AG04449 (cell line): ENCODE measurements at places on chromosomes 7 and 10.

GRCh38 chr10:119383174-119383856 is 159.2 kb downstream of the RGS10 start:
- DNase-seq: no peak

- no peak for DNase-seq
Observed at GRCh38 chr7:51015581-51015980, 232.9 kb upstream of the GRB10 start.

DNA sequence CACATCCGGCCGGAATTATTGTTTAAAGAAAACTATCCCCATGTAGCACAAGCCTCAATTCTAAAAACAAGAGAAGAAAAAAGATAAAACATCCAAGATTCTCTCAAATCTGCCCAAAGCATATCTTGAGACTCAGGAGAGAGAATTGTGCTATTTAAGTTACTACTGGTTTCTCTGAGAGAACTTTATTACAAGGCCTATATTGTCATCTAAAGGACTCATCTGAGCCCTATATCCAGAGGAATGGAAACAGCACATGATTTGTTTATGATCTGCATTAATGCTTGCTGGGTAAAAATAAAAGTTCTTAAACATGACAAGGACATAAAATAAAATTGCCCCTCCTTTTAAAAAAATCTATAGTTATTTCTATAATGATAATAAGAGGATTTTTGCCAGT is 25.0 kb downstream of the LRRN3 start:
- no peak for DNase-seq

- DNase-seq: no peak
Observed at GRCh38 chr10:119772334-119772733, 46.5 kb downstream of the INPP5F start.

DNA sequence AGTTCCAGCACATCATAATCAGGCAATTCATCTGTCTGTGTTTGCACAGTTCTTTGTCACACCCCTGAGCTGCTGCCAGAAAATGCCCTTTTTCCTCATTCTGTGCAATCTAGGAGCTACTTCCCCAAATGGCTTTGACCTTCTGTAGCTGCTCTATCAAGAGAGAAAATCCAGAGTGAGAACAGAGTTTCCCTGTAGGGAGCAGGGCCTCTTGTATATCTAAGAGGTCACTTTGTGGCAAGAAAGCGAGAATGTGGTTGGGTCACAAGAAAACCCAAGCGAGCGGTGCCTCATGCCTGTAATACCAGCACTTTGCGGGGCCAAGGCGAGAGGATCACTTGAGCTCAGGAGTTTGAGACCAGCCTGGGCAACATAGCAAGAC is 24.3 kb downstream of the SLC29A3 start:
- DNase-seq: no peak

DNA sequence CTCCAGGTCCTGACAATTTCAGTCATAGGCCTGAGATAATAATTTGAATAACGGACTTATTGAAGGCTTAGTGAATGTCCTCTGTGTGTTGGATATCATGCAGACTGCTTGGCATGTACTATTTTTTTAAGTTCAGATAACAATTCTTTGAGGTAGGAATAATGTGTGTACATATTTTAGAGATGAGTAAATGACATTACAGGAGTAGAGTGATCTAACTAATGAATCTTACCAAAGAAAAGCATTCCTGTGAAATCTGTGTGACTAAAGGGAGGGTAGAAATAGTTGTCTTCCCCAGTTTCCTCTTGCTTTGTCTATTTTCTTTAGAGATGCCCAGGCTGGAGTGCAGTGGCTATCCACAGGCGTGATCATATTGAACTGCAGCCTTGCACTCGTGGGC is 391.8 kb upstream of the ETV1 start:
- DNase-seq: no peak

- DNase-seq: no peak
Observed at GRCh38 chr7:12655161-12655560, 32.3 kb upstream of the ARL4A start.

DNA sequence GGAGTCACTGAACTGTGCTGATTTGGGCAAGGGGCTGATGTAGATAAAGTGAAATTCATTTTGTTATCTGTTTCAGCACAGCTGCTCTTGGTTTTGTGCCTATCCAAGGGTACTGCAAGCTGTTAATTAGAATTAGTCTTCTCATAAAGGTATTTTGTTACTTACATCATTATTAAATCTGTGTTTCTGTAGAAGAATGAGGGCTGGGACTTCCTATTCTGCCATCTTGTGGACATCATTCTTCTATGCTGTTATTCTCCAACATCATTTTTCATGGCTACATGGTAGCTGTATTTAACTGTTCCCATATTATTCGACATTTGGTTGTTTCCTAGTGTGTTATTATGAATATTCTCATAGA is 76.2 kb upstream of the CCDC71L start:
- no peak for DNase-seq

GRCh38 chr10:14617852-14618251 is 156.8 kb downstream of the FAM107B start:
- no peak for DNase-seq

DNA sequence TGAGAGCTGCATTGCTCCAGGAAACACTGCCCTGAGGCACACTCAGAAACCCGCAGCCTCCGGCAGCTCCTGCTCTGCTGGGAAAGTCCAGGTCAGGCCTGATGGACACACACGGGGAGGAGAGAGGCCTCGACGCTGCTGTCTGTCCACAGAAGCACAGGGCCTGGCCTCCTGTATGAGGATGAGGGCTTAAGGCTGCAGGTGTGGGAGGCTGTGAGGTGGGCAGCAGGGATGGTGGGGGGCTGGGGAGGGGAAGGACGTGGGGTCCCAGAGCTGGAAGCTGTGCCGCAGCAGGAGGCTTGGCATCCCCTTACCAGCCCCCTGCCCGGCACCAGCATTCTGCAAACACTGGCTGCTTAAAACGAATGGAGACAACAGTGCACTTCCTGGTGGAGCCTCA is 186.2 kb downstream of the DNAJB6 start:
- DNase-seq: no peak

DNA sequence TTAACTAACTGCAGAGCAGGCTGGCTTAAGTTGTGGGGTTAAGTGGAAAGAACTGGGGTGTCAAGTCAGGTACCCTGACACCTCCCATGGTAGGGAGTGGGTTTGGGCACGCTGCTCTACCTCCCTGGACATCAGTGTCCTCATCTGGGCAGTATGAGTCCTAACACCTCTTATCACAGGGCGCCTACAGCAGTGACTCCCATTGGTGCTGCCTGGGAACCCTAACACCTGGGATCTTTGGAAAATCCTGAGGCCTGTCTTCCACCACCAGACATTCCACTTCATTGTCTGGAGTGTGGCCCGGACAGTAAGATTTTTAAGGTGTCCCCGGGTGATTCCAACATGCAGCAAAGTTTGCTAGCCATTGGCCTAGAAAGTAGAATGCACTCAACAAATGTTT is 239.1 kb downstream of the SKAP2 start:
- DNase-seq: no peak

- no peak for DNase-seq
Observed at GRCh38 chr7:26145238-26145637, 6.8 kb upstream of the NFE2L3 start.

DNA sequence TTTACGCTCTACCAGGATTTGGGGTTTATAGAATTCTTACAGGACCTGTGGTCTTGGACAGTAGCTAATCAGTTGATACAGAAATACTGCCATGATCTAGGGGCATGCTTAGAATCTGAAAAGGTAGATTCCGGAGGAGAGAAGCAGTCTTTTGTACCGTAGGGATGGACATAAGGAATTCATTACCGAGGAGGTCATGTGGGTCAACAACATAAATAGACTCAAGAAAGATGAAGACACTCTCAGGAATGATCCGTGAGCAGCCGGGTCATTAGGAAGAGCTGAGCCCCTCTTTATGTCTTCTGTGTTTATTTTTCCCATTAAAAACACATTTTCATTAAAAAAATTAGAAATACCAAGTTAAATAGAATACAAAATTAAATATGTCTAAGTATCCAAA is 160.1 kb upstream of the TNS3 start:
- DNase-seq: no peak

GRCh38 chr10:29559996-29560395 is 74.8 kb downstream of the SVIL start:
- DNase-seq: no peak

GRCh38 chr10:122227754-122228153 is 43.3 kb upstream of the BTBD16 start:
- no peak for DNase-seq

DNA sequence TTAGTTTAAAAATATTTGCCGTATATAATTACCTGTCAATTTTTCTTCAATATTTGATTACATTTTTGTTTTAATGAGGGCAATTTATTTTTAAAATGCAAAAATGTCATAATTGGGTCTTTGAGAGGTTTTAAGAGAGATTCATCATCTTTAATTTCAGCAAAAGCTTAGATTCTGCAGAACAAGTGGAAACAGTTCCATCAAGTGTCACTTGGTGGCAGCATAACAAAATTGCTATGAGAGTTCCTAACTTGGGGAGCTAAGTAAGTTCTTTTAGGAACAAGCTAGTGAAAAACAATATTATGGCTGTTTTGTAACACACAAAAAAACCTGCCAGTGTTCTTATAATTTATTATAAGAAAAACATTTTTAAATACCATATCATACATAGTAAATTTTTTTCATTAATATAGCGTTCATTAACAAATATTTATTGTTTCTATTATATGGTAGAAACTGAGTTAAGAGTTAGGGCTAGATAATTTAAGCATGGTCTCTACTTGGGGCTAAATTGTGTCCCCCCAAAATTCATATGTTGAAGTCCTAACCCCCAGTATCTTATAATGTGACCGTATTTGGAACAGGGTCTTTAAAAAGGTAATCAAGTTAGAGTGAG is 155.2 kb downstream of the MAGI2 start:
- DNase-seq: no peak

DNA sequence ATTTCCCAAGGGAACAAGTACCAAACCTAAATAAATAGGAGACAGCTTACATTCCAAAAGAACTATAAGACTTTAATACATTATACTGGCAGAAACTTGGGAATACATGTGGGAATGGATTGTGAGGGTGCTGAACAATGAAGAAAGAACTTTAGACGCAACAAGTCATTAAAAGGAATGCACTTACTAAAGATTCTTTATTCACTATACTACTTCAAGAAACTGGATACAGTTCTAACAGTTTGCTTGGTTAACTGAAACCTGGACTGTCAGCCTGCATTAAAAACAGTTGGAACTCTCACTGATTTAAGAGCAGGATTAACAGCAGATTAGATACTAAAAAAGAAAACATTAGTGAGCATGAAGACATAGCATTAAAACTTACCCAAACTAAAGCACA is 12.0 kb downstream of the CACUL1 start:
- peak; percentile 65 for DNase-seq

DNA sequence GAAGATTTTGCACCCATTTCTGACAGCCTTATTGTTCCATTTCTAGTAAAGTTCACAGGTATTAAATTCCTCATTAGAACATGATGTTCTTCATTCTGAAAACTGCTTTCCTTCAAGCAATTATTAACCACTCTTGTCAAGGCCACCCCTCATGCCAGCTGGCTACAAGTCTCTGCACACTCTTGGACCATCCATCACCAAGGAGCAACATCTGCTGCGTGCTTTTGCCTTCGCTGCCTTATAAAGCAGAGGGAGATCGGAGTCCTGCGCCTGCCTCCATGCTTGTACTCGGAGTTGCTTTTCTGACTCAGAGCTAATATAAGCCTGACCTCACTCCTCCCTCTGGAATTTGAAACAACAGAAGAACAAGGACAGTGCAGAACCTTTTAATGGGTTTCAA is 529.9 kb upstream of the DPP6 start:
- DNase-seq: no peak

- DNase-seq: no peak
Observed at GRCh38 chr7:75049817-75050216, 23.8 kb downstream of the RCC1L start.

DNA sequence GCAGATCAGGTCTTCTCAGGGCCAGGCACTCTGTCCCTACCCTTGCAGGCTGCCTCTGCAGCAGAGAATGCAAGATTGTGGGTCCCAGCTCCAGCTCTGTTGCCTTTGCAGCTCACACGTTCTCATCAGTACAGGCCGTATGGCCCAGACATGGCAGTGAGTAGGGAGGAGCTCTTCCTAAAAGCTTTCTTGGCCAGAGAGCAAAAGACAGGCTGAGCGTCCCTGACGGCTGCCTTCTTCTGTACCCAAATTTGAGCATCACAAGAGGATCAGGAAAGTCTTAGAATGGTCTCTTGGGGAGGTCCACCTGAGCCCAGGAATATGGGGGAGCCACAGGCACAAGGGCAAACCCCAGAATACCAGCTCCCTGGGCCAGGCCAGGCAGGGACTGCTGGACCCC is 266.3 kb upstream of the ZMIZ1 start:
- no peak for DNase-seq

GRCh38 chr7:131602994-131603372 is 46.6 kb upstream of the PODXL start:
- DNase-seq: no peak

DNA sequence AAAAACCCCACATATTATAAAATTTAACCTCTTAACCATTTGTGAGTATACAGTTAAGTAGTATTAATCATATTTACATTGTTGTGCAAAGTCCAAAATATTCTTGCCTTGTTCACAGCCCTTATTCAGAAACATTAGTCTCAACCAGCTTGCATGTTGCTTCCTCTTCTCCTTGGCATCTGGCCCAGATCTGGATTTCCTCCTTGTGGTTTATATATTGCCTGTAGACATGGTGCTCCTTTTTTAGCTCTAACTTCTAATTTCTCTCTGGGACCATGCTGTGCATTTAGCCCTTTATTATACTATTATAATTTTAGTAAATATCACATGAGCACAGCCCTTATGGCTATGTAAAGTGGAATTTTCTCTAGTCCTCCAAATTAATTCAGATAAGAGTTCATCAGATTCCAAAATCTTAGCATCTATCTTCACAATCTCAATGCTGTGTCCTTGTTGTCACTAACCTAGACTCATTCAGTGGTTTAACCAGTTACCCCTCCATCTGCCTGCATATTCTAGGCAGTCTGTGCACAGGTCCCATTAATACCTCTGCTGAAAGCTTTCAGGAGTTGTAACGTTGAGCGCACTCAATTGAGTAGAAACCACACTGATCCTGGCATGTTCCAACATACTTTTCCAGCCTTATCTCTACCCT is 7.9 kb downstream of the CPED1 start:
- DNase-seq: peak; percentile 72

DNA sequence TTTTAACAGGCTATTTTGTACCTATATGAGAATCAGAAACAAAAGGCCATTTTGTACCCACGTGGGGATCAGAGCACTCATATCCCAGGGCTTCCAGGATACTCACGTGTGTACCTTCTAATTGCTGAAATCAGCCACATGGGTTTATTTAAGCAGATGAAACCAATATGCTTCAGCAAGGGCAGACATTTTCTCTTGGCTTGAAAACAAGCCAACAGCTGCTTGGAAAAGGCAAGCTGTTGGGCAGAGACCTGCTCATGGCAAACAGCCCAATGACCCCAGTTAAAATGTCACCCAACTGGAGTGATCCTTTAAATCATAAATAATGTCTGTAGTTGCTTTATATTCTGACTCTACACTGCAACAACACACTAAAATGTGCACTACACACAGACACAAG is 26.5 kb upstream of the TOMM7 start:
- DNase-seq: no peak

- DNase-seq: peak; percentile 41
Observed at GRCh38 chr10:14820010-14820774, 17.6 kb downstream of the CDNF start.

GRCh38 chr10:15348579-15348978 is 22.5 kb downstream of the FAM171A1 start:
- DNase-seq: no peak
